ENCODE measurements at places on chromosomes 12 and 14.

DNA sequence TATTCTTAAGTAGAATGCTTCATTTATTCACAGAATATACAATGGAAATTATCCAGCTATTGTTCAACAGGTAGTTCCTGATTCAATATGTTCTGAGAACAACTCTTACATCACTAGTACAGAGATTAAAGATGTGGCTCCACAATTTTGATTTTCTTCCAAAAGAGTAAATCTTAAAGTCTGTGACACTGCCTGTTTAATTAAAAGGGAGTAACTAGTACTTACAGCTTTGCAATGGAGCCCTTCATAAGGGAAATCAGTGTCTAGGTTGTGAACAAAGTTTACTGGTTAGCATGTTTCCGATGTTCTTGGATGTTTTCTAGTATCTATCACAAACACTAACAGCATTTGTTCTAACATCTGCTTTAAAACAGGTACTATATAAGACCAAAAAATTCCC lies 30.8 kb downstream of the MIA2 start:
- no peak for DNase-seq

DNA sequence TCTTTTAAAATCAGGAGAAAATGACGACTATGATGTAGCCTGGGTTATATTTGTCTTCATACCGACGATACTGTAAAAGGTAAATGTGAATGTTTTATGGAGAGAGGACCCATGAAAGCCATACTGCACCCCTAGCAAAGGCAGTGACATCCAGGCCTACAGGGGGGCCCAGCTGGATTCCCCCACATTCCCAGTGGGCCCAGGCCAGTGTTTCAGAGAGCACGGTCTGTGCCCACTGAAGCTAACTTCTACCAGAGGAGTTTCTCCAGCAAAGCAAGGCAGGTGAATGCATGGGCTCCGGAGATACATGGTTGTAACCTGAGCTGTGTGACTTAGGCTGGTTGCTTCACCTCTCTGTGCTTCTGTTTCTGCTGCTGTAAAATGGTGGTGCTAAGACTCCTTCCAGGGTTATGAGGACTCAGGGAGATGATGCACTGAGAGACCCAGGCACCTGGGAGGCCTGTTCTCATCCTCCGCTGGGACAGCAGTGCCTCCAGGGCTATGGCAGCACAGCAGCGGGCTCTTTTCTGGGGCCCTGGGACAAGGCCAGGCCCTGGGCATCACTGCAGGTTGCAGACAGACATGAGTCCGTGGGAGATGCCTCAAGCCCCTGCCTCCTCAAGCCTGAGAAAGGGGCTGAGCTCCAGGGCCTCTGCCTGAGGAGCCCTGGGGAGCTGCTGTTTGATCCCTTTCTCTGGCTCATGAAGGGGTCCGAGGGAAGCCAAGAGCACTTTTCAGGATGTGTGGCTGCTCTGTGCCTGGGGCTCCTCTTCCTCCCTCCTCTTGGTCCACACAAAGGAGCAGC lies 73.7 kb downstream of the SERPINA3 start:
- DNase-seq = no peak

DNA sequence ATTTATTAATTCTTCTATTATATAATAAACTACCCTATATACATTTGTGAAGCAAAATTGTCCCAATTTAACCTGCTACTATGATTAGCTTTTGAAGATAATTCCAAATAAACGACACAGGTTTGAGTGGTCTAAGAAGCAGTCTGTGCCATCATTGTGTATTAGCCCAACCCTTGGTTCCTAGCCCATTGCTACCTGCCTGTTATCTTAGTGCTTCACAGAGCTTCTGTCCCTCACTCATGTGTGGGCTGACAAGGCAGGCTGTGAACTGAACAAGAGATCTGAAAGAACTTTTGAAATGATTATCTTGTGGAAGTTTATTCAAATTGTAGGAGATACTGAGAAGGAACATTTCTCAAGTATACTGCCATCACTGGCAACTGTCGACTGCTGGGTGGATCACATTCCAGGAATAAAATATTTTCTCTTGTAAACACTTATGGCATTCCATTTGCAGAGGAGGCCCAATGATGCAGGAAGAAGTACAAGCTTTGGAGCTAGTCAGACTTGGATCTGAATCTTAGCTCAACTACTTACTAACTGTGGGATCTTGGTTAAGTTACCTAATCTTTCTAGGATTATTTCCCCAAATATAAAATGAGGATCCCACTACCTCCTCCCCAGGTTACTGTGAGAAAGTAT lies 7.8 kb upstream of the MTERF2 start:
- no peak for DNase-seq

DNA sequence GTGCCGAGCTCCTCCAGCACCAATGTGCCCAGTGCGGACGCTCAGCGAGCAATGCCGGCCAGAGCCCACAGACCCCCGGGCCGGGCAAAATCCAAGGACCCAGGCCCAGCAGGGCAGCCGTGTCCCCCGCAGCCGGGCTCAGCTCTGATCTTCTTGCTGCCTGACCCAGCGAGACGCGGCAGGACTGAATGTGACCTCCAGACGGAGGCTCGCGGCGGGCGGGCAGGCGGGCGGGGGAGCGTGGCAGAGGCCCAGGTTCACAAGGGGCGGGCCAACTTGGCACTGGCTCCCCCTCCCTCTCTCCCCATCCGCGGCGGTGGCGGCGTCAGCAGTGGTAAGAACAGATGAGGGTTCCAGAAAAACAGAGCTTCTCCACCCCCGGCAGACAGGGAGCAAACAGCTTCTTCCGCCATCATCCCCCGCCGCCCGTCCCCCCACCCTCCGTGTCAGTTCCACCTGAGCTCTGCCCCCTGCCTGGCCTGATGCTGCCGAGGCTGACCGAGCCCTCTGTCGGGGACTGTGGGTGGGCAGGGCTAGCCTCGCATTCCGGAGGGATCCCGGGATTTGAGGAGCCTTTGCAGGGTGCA lies 94.3 kb downstream of the RFLNA start:
- peak; percentile 40 for DNase-seq

- no peak for DNase-seq
These were observed 85.9 kb upstream of the ANO2 start for GRCh38 chr12:6031001-6031400.

DNA sequence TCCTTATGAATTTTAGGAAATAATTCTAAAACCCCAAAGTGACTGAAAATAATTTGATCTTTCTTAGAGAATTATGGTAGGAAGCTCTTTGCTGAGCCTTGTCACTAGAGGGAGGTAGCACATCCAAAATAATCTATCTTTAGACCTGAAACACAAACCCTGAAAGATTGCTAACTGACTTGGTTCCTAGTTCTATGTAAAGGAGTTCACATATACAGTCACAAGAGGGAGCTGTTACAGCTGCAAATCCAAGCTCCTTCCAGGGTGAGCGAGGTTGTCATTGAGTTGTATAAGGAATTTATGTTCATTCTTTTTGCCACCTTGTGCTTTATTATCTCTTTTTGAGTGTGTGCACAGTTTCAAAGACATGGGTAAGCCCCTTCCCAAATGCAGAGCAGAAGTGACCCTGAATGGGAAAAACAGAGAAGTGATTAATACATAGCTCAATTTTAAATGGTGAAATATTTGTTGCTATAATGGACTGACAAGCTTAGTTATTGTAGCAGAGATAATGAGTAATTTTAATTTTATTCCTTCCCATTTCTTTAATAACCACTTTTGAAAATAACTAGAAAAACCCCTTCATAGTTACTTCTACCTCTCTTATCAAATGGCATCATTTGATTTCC lies 387.9 kb downstream of the DAD1 start:
- peak; percentile 31 for DNase-seq

DNA sequence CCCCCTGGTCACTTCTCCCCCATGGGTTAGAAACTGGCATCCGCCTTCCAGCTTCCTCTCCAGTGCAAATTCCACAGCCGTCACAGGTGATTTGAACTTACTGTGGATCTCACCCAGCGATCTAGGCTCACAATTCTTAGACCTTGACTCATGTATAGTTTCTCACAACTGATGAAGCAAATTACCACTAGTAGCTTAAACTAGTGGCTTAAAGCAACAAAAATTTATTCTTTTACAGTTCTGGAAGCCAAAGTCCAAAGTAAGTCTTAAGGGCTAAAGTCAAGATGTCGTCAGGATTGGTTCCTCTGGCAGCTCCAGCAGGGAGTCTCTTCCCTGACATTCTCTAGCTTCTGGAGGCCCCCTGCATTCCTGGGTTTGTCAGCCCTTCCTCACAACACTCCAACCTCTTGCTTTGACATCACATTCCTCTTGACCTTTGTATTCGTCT lies 117.4 kb downstream of the KTN1 start:
- DNase-seq = no peak

- no peak for DNase-seq
These were observed 104.3 kb downstream of the RBM19 start for GRCh38 chr12:113861708-113862312.

DNA sequence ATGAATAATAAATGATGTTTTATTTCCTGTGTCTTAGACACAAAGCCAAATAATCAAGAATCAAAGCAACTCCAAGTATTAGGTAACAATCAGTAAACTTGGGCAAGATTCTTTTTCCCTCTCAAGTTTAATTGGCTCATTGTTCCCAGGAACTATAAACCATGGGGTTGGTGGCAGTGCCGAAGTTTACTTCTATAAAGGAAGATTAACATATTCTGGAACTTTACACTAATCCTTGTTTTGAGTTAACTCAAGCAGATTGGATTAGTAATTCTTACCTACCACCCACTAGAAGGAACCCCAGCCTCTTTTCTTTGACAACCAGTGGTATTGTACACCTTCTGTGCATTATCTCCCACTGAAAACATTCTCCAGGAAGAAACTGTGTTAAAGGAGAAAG lies 197.1 kb downstream of the EXOC5 start:
- DNase-seq = no peak

GRCh38 chr12:125564753-125565152 lies 499.5 kb downstream of the AACS start:
- no peak for DNase-seq

DNA sequence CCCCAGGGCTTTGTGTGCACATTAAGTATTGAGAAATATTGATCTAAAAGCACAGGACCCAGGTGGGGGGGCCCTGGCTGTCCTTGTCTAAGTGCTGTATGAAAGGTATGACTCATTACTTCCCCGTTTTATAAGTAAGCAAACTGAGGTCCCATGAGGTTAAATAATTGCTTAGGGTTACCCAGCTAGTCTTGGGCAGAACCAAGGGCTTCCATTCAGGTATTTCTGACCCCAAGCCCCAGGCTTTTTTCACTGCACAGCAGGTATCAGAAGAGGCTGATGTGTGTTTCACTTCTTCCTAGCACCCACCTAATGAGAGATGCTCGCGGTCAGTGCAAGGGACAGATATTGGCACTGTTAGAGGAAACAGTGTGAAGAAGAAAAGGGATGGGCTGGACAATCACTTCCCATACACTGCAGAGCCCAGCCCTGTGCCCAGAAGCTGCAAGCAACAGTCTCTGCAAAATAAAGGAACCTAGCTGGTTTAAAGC lies 4.7 kb upstream of the TC2N start:
- peak; percentile 49 for DNase-seq

GRCh38 chr12:27919671-27920235 lies 52.8 kb downstream of the PTHLH start:
- no peak for DNase-seq

DNA sequence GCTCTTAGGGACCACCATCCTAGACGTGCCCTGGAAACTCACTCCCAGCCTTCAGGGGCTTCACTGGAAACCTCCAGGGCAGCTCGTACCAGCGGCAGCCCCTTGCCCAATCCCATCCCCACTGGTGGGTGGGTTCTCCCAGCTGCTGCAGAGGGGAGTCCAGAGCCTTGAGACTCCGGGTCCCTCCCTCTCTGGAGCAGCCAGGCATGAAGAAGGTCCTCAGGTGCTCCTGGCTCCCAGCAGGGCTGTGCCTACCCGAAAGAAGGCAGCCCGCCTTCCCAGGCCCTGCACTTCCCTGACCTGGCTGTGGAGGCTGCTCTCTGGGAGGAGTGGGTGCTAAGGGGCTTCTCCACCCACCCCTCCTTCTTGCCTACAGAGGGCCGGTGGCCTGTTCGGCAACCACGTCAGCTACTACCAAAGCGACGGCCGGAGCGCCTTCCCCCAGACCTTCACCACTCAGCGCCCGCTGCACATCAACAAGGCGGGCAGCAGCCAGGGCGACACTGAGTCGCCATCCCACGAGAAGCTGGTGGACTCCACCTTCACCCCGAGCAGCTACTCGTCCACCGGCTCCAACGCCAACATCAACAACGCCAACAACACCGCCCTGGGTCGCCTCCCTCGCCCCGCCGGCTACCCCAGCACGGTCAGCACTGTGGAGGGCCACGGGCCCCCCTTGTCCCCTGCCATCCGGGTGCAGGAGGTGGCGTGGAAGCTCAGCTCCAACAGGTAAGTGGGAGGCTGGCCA lies 115.5 kb upstream of the FKBP4 start:
- DNase-seq = no peak

GRCh38 chr12:132419631-132420246 lies 70.2 kb upstream of the FBRSL1 start:
- no peak for DNase-seq

- DNase-seq = no peak
These were observed 256.5 kb upstream of the NPAS3 start for GRCh38 chr14:32682214-32682613.

- peak; percentile 72 for DNase-seq
These were observed 14.3 kb downstream of the MCRS1 start for GRCh38 chr12:49553512-49554088.

GRCh38 chr12:120994589-120995337 lies 16.4 kb downstream of the HNF1A start:
- no peak for DNase-seq

DNA sequence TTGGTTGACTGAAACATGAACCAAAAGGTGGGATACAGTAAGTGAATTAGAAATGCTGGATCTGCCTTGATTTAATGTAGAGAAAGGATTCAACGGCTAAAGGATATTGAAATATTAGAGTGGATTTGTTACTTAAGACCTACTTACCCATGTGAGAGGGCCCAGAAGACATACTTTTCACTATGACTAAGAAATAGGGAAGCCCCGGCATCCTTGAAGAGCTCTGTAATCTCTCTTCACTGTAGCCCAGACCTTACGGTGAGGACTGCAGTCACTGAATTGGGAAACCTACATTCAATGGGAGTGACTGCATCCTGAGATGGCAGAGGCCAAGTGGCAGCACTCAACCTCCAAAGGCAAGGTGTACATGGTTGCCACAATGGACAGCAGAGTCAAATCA lies 52.5 kb downstream of the KANSL2 start:
- DNase-seq = no peak

DNA sequence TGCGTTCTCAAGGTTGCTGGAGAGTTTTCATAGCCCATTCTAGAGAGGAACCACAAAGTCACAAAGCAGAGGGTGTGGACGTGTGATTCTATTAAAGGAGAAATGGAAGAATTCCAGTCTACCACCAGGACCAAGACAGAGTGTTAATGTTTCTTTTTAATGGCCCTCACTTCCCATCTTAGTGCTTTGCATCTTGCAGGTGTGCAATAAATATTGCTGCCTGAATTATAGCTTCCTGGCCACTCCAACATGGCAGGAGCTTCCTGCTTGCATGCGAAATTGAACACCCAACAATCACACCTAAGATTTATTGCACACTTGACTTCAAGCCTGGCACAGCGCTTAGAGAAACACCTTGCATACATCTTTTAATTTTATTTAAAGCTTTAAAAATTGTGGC lies 22.4 kb upstream of the PPP1CC start:
- DNase-seq = no peak

GRCh38 chr14:96166461-96167223 lies 38.0 kb upstream of the BDKRB2 start:
- DNase-seq = no peak

GRCh38 chr12:80175307-80175930 lies 76.1 kb downstream of the OTOGL start:
- DNase-seq = no peak
